ENCODE measurements at places on chromosomes 5 and 9.

- DNase-seq = no peak
Observed at GRCh38 chr9:98332405-98332831, 77.0 kb upstream of the TBC1D2 start.

- no peak for DNase-seq
Observed at GRCh38 chr5:74382123-74382855, 258.2 kb downstream of the ENC1 start.

GRCh38 chr5:123865641-123866040, 353.7 kb downstream of the CSNK1G3 start:
- DNase-seq = no peak

- DNase-seq = no peak
Observed at GRCh38 chr9:28051559-28052503, 478.6 kb upstream of the C9orf72 start.

DNA sequence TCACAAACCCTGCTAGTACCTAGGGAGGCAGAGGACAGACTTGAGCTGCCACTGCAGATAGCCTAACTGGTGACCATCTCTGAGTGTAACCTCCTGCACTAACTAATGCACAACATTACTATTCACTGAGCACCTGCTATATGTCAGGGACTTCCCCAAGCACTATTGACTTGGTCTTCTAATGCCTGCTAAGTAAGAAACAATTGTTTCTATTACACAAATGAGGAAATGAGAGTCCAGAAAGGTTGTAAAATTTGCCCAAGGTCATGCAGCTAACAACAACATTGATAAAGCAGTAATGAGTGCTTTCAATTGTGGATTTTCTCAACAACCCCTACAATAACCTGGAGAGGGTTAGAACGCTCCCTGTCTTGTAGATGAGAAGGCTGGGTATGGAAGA, 183.7 kb downstream of the ZNF462 start:
- DNase-seq = no peak

GRCh38 chr5:143243103-143243502, 160.4 kb downstream of the NR3C1 start:
- no peak for DNase-seq

- no peak for DNase-seq
Observed at GRCh38 chr9:127746959-127747569, 12.0 kb upstream of the TOR2A start.

DNA sequence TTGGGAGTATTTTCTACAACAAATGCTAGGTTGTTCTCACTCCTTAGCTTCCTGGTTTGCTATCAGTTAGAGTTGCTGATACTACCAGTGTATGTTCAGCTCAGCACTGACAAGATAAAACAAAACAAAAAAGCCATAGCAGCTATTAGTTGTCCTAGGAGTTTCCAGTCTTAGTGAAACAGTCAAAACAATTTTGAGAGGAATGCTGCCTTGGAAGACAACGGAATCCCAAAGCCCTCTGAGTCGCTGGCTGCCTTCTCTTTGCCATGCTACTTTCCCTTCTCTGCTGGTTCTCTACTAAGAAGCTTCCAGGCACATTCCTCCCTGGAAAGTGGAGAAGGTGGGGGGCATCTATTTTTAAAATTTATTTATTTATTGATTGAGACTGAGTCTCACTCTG, 5.4 kb upstream of the CREBRF start:
- DNase-seq = no peak

DNA sequence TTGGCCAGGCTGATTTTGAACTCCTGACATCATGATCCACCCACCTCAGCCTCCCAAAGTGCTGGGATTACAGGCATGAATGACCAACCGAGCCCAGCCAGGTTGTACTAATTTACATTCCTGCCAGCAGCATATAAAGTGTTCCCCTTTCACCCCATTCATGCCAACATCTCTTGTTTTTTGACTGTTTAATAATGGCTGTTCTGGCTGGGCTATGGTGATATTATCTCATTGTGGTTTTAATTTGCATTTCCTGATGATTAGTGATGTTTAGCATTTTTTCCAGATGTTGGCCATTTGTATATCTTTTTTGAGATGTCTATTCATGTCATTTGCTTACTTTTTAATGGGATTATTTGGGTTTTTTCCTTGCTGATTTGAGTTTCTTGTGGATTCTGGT, 87.3 kb downstream of the INVS start:
- no peak for DNase-seq

- no peak for DNase-seq
Observed at GRCh38 chr9:136329211-136329627, 1.9 kb downstream of the GPSM1 start.

DNA sequence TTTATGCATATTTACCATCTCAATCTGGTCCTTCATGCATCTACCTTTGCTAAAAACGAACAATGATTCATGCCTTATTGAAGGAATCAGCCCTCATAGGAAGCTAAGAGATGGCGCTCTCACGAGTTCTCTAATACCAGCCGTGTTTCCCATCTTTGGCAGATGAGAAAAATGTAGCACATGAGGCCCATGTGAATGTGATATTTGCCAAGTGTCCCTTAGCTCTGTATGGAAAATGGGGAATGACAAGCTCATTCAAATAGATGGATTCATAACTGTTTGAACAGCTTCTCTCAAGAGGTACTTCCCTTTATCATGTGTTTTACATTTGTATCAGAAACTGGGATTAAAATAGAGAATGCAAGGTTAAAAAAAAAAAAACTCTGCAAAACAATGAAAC, 66.1 kb downstream of the TTC39B start:
- no peak for DNase-seq

DNA sequence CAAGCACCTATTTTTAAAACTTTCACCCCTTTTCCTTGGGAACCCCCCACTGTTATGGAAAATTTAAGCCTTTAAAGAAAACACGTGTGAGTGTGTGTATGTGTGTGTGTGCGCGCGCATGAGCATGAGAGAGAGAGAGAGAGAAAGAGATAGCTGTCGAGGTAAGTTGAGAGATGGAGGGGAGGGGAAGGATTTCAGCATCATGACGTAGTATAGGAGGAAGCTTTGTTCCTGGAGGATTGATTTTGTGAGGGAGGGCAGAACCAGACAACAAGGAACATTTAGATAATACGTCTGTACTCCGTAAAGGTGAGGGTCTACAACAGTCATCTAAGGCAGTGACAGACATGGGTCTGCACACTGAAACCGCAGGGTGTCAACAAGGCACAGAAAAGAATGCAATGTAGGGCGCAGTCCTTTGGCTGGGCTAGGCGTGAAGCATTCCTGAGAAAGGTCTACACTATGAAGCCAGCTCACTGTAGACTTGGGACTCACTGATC, 227.7 kb downstream of the SMARCA2 start:
- DNase-seq = no peak

- DNase-seq = no peak
Observed at GRCh38 chr9:121766081-121766683, 114.7 kb downstream of the DAB2IP start.

DNA sequence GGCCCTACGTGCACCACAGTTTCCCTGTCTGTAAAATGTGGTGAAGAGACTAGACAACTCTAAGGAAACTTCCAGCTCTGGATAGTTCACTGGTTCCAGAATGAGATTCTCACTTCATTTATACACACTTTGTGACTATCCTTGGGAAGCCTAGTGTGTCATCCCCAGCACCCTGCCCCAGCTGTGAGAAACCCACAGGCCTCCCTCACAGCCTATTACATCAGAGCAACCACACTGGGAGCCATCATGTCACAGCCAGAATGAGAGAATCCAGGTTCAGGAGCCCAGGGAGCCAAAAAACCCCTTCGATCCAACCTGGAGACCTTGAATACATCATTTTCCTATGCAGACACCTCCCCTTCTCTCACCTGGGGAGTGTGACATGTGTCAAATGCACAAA, 21.0 kb upstream of the HAND1 start:
- DNase-seq = no peak

- no peak for DNase-seq
Observed at GRCh38 chr9:123097430-123098095, 64.1 kb downstream of the GPR21 start.

DNA sequence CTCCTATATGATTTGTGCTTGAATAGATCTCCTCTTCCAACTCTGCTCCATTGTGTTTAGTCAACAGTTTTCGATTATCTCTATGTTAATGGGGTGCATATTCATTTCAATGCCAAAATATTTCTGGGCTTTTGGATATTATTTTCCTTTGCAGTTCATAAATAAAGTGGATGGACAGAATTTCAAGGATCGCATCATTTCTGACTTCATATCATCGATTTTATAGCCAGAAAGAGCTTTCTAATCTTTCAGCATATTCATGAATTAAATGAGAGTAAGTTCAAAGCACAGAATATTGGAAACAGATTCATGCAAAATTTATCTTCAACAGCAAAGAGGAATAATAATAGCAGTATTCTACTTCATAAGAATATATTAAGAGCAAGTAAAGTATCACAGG, 60.0 kb upstream of the MINAR2 start:
- DNase-seq = no peak

DNA sequence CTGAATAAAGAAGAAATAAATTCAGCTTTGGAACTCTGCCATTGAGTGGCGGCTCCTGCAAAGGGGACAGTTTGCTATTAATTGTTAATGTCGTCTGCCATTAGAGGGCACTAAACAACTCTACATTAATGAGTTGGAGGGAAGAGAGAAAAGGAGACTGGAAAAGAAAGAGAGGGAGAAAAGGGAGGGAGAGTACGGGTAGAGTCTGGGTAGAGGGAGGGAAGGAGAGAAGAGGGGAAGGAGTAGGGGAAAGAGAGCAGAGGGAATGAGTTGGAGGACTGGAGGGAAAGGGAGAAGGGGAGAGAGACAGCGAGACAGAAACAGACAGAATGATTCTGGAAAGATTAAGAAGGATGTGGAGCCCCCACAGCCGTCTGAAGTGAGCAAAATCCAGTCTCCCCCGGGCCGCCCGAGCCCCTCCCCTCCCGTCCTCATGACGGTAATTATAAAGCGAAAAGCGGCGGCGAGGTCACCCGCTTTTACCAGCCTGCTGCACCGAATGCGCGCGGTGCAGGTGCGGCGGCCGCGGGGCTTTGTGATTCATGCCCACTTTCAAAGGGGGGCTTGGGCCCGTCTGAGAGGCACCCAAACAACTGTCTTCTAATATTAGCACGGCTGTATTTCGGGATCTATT, 1.9 kb upstream of the FST start:
- DNase-seq = no peak

- no peak for DNase-seq
Observed at GRCh38 chr5:91797576-91797975, 414.5 kb upstream of the ARRDC3 start.

DNA sequence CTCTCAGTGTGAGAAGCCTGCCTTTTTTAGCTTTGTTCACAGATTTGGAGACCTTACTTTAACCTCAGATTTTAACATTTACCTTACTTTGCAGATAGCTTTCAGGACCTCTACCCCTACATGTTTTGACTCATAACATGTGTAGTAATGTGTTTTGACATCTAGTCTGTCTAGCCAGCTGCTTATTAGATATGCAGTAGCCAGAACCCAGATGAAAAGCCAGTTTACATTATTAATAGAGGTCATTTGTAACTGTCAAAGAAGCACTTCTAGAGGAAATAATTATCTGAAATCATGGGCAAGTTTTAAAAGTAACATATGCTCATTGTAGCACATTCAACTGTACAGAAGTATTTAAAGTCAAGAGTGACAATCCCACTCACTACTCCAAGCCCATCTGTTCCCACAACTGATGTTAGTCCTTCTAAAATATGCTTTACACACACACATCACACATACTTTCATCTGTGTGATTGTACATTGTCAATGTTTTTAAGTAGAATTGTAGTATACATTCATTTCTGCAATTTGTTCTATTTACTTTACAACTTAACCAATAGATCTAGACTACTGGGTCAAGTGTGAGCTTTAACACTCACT, 71.8 kb upstream of the NIPAL4 start:
- no peak for DNase-seq

- no peak for DNase-seq
Observed at GRCh38 chr5:37717613-37718431, 122.0 kb downstream of the GDNF start.

DNA sequence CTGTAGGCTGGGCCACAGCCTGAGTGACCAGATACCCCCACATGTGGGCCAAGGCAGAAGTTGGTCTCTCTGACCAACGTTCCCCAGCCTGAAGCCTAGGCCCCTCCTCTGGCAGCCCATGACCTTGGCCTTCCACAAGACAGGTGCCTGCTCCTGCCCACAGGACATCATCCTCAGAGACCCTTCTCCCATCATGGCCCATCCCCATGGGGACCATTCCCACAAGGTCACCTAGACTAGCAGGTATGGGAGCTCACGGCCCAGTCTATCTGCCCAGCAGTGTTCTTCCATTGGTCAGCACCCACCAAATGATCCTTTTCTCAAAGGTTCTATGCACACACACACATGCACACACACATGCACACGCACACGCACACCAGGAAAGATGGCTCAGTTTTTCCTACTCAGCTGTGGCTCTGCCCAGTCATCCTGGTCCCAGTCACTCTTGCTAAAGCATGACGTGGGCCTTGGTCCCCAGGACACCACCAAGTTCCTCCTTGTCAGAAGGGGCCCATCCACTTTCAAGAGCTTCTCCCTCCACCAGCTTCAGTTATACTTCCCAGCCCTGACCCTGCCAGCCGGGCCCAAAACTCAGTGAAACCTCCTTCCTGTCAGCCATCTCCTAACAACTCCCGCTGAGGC, 65.4 kb downstream of the PAX5 start:
- no peak for DNase-seq

GRCh38 chr9:133284362-133284761, 9.4 kb upstream of the ABO start:
- no peak for DNase-seq

GRCh38 chr5:40386289-40386688, 293.4 kb upstream of the PTGER4 start:
- no peak for DNase-seq

- no peak for DNase-seq
Observed at GRCh38 chr5:87183896-87184295, 83.8 kb upstream of the RASA1 start.

DNA sequence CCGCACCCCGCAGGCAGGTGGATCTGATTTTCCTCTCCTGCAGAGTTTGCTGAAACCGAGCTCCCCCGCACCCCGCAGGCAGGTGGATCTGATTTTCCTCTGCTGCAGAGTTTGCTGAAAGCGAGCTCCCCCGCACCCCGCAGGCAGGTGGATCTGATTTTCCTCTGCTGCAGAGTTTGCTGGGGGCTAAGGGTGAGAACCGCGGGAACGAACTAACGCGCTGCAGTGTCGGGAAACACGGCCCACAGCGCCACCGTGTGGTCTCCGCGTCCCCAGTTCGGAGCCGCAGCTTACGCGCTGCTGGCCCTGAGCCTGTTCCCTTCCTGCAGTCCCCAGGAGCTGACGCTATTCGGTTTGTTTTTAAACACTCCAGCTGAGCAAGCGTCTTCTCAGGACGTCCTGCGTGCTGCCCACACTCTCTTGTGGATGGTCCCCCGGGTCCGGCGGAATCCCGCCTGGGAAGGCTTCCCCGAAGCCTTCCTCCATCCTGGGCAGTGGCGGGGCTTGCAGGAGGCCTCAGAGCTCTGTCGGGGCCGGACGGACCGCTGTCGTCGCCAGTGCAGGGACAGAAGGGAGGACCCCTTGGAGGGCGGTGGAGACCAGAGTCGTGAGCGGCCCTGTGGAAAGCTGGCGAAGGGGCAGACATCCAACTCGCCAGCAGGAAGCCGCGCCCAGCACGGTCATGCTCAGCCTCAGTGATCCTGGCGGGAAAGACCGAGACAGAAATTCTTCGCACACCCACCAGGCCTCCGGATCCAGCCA, 121.2 kb upstream of the LPCAT1 start:
- peak; percentile 71 for DNase-seq
